ENCODE measurements at places on chromosomes 12 and 14. TPM values are rescaled to one million over a fixed set of nuclear protein-coding genes. Genes with fewer than 3 reads are reported as not detected.

The TSHR gene
- not detected for total RNA-seq

The GALNT16 gene
- total RNA-seq, result not detected

The IQSEC3 gene
- 0.05 TPM for total RNA-seq

The KLRB1 gene
- not detected for total RNA-seq

The PTHLH gene
- total RNA-seq, result not detected

The REM2 gene
- total RNA-seq, result 0.33 TPM

The GRIN2B gene
- not detected for total RNA-seq

The USP44 gene
- total RNA-seq, result 3.8 TPM

DNA sequence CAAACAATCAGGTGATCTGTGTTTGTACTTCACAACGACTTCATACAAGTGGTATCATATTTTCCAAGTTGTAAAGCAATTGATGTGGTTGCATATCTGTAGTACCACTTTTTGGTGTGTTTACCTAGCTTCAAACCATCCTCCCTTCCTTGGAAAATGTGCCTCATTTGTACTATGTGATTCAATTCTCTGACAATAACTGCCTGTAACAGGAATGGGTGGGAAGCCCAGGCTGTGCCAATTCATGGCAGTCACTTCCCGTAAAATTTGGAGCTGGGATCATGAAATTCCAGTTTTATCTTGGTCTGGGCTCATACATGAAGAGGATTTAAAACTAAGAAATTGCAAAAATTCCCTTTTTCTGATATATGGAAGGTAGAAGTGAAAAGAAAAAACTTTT, 250.1 kb downstream of the DIO2 start:
- DNase-seq, result no peak

DNA sequence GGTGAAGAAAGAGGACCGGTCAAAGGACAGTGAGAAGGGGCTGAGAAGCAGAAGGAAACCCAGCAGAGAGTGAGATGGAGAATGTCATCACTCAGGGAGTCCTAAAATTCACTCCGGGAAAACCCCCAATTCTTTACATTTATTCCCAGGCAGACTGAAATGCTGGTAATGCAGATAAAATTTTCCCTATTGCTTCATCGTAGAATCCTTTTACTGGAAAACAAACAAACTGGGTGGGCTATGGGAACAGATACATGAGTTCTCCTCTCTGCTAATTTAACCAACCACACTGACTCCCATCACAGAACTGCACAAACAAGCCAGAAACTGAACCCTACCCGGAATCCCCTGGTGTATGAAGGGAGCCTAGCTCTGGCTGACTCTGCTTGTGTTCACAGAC, 20.9 kb downstream of the HEBP1 start:
- DNase-seq, result no peak

GRCh38 chr12:50732591-50732990, 31.3 kb upstream of the ATF1 start:
- DNase-seq, result no peak

GRCh38 chr12:32201096-32201495, 94.4 kb downstream of the BICD1 start:
- no peak for DNase-seq

DNA sequence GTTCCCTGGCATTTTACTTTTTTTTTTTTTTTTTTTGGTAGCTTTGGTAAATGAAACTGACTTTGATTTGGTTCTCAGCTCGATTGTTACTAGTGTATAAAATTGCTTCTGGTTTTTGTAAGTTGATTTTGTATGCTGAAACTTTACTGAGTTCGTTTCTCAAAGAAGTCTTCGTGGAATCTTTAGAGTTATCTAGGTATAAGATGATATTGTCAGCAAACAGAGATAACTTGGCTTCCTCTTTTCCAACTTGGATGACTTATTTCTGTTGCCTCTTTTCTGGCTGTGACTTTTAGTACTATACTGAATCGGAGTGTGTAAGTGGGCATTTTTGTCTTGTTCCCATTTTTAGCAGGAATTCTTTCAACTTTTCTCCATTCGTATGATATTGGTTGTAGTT, 28.1 kb downstream of the USP15 start:
- no peak for DNase-seq

GRCh38 chr12:113005762-113006161, 27.4 kb downstream of the OAS2 start:
- no peak for DNase-seq

GRCh38 chr14:44963775-44964380, 1.9 kb downstream of the TOGARAM1 start:
- DNase-seq, result peak; percentile 67

GRCh38 chr12:13156277-13156676, 40.2 kb upstream of the EMP1 start:
- DNase-seq, result no peak
